ENCODE measurements at places on chromosomes 2 and 18.

DNA sequence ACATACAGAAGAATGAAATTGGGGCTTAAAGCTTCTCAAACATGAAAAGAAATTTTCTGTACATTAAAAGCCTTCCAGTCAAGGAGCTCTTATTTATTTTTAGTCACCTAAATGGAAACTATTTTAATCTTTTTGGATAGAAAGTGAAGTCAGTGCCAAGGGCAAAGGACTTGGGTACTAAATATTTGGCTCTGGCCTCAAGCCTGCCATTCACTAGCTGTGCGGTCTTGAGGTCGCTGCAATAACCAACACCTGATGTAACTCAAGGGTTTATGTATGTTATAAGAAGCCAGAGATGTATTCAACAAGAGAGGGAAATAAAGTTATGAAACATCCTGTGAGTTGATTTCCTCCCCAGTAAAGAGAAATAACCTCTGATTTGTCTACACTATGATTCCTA, 49.5 kb upstream of the LRATD1 start:
- no peak for DNase-seq

- no peak for DNase-seq
Observed at GRCh38 chr2:43217228-43218154, 8.9 kb downstream of the ZFP36L2 start.

DNA sequence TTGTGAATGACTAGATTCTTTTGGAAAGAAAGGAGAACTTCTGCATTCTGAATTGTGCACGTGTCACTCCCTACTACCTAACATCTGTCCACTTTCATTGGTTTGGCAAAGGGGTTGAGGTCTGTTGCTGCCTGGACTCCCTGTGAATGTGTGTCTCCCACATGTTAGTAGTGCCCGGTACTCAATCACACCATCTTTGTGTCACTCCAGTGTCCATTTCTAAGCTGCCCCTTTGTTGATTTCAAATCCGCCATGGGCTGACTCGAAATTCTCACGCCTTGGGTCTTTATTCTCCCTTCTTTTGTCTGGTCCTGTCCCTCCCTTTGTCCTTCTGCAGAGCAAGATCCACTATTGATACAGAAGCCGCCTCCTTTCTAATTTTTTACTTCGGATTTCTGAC, 7.5 kb downstream of the DPYSL5 start:
- DNase-seq: no peak

GRCh38 chr2:94762600-94762999, 108.6 kb upstream of the TEKT4 start:
- no peak for DNase-seq

DNA sequence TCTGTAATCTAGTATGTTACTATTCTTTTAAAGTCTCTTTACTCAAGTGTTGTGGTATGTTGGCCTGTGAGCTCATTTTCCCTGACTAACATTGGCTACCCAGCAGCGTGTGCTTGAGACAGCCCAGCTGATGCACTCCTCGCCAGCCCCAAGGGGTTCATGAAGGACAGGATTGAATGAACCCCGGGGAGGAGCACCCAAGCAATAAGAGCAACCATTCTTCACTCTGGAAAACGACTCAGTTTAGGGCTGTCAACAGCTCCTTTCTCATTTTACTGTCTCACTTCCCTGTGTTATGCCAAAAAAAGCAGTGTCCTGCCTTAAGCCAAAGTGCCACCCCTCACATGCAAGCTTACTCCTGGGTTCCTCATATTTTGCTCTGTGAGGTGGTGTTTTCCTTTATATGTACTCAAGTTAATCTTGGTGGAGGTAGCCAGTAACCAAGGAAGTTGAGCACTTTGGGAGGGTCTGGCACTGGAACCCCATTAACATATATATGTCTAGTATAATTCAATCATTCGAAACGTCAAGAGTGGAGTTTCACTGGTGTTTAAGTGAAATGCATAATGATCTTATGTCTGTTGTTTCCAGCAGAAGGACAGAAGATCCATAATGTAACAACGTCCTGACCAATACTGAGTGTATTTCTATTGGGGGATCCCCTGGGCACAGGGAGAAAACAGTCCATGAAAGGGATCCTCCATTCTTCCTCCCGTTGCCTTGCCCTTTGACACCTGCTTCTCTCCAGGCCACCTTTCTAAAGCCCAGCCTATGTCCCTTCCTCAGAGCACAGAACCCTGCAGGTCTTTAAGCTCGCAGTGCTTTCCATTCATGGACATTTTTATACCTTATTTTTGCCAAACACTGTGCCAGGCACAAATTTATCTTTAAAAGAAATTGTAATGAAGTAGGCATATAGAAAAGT, 43.2 kb downstream of the ATIC start:
- no peak for DNase-seq

Data from activated T-cell treated with anti-CD3 and anti-CD28 coated beads for 1 hour (primary cell).